ENCODE measurements at places on chromosomes 12 and 14.

- DNase-seq, result no peak
Observed at GRCh38 chr12:15794836-15795235, 5.6 kb upstream of the EPS8 start.

- DNase-seq, result peak; percentile 41
Observed at GRCh38 chr14:103518422-103519042, 4.1 kb downstream of the CKB start.

- DNase-seq, result peak; percentile 34
Observed at GRCh38 chr14:89767861-89768268, 186.7 kb downstream of the EFCAB11 start.

DNA sequence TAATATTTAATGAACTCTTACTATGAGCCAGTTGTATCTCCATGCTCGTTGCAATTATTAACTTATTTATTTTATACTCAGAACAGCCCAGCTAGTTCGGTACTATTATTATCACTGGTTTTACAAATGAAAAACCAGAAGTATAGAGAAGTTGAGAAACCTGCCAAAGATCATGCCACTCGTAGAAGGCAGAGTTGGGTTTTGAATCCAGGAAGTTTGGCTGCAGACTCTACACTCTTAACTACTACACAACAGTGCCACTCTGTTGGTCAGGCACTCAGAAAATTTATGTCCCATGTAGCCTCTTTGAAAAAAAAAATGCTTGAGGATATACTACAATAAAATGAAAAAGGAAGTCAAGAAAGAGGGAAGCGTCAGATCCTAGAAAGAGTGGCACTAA lies 71.5 kb upstream of the ARID2 start:
- DNase-seq, result no peak

GRCh38 chr12:1234073-1234472 lies 243.1 kb downstream of the ERC1 start:
- peak; percentile 27 for DNase-seq

GRCh38 chr14:78028471-78028870 lies 141.7 kb upstream of the NRXN3 start:
- no peak for DNase-seq

- no peak for DNase-seq
Observed at GRCh38 chr14:68341411-68342212, 451.3 kb downstream of the ZFP36L1 start.

DNA sequence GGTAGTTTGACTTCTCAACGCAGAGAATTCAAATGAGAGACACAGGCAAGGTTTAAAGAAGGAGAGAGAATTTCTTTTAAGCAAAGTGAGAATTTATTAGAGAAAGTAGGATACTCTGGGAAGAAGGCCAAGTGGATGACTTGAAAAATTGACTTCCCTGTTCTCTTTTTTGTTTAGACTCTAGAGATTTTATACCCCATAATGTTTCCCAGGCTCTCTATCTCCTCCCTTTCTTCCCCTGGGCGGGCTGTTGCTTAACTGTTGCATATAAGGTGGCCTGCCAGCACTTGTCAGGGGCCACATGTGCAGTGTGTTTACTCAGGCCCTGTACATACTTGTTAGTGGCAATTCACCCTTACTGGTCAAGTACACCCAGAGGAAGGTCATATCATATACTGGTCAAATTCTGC lies 403.7 kb downstream of the SLC6A15 start:
- no peak for DNase-seq

GRCh38 chr12:104648756-104649155 lies 192.0 kb downstream of the CHST11 start:
- DNase-seq, result no peak

DNA sequence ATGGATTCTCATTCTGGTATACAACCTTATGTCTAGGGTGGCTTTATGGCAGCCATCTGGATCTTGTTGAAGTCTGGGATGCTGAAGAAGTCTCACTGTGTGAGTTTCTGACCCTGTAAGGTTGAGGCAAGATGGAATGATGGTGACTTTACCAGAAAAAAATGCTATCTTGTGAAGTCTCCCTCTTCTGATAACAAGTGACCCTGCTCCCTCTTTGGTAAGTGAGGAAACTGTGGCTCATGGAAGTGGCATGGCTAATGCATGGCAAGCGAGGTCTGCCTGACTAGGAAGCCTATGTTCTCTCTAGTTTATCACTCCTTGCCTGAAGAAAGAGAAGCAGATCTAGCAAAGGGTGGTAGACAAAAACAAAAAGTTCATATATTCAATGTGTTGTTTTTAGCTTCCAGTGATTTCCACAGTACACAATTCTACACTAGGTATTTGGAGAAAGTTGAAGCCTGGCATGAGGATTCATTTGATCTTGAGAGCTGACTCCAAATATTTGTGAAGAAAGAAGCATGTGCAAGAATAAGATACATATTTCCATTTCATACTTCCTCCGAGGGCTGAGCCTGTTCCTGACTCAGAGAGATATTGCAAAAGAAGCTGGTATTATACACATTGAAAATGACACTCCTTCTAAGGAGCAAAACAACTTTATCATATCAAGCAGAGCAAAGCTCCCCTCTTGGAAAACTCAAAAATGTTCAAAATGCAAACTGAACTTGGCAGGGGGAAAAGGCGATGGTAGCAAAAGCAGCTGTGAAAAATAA lies 63.6 kb downstream of the HELB start:
- no peak for DNase-seq

- peak; percentile 27 for DNase-seq
Observed at GRCh38 chr12:85920324-85920947, 46.3 kb downstream of the NTS start.

GRCh38 chr12:50524621-50525020 lies 19.8 kb downstream of the DIP2B start:
- DNase-seq, result no peak

- DNase-seq, result no peak
Observed at GRCh38 chr12:44653861-44654527, 222.1 kb downstream of the NELL2 start.

DNA sequence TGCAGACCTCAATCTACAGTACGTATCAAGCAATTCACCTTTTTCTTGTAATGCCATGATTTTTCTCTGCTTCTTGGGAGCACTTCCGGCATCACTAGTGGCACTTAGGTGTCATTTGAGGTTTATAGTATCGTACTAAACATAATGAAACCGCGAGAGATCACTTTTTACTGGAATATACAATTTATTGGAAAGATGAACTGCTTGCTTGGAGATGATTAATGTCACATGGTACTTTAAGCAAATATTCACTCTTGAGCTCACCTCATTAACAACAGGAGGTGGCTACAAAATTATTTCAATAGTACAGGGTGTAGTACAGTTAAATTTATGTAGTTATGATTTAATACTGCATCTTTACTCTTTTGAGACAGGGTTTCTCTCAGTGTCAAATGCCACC lies 11.5 kb downstream of the FUT8 start:
- DNase-seq, result no peak

- no peak for DNase-seq
Observed at GRCh38 chr12:57893431-57894353, 47.2 kb upstream of the CTDSP2 start.

DNA sequence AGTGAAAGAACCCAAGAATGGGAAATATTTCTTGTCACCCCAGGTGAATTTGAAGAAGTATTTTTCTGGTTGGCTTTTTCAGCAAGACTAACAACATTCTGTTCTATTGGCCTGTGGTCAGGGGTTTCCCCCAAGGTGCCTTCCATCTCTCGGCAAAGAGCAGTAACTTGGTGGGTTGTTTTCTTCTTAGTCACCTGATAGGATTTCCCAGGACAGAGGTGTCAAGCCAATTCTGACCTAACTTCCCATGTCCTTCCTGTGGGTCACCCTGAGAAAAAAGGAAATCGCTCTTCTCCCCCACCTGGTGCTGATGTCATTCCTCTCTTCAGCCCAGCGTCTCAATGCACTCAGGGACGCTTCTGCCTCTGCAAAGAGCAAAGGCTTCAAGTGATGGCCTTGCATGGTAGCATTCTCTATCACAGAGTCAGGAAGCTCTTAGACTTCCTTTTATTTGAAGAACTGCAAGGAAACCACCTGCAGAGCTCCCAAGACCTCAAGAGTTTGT lies 16.1 kb upstream of the IFNG start:
- DNase-seq, result no peak

- DNase-seq, result no peak
Observed at GRCh38 chr12:119393677-119394076, 59.1 kb downstream of the CCDC60 start.

GRCh38 chr12:8038659-8039114 lies 6.2 kb downstream of the FOXJ2 start:
- DNase-seq, result peak; percentile 48

DNA sequence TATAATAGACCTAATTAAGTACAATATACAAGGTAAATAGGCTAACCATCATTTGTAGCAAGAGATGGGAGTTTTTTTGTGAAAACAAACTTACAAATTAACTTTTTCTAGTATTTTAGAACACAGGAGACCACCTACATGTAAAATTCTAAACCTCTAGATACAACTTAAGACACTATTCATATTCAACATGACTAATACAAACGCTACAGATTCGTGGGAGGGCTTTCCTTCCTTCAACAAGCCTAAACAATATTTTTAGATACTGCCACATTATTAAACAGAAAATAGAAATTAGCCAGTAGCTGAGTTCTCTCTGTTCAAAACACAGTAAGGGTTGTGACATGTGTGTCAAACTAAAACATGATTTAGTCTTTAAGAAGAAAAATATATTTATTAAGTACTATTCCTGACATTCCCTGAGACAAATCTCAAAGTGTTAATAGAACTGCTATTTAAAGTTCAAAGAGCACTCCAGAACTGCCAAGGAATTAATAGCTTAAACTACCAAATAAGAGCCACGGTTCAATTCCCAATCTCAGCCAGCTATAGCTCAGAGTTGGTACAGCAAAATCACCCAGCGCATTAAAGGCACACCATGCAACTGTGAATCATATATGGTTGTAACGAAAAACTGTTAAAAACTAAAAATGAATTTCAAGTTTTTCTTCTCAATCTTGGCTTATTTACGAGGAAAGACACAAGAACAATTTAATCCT lies 10.7 kb downstream of the MED13L start:
- DNase-seq, result peak; percentile 43

Measured in dermis microvascular lymphatic vessel endothelial cell (primary cell).